ELR (cell line): ENCODE measurements at places on chromosomes 3 and 15.
A peak's percentile ranks its signal among the peaks of the same experiment; 100 is the strongest.

GRCh38 chr3:17013571-17013970, 128.8 kb downstream of the PLCL2 start:
- DNase-seq: no peak

DNA sequence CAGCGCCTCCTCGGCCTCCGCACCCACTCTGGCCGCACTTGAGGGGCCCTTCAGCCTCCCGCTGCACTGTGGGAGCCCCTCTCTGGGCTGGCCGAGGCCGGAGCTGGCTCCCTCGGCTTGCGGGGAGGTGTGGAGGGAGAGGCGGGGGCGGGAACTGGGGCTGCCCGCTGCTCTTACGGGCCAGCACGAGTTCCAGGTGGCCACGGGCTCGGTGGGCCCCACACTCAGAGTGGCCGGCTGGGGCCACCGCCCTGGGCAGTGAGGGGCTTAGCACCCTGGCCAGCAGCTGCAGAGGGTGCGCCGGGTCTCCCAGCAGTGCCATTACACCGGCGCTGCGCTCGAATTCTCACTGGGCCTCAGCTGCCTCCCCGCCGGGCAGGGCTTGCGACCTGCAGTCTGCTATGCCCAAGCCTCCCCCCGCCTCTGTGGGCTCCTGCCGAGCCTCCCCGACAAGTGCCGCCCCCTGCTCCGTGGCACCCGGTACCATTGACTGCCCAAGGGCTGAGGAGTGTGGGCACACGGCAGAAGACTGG, 167.1 kb upstream of the PLSCR5 start:
- no peak for DNase-seq

GRCh38 chr3:58210761-58211460, at the start of gene DNASE1L3:
Gene DNASE1L3 (minus strand): TSS chr3:58210972. CDS start chr3:58210906, 66 bp downstream.
- no peak for DNase-seq

- peak; percentile 36 for DNase-seq
Observed at GRCh38 chr3:4979428-4980228, at the start of gene BHLHE40. Gene BHLHE40 (plus strand): TSS chr3:4979437. CDS start chr3:4979719, 282 bp downstream.

DNA sequence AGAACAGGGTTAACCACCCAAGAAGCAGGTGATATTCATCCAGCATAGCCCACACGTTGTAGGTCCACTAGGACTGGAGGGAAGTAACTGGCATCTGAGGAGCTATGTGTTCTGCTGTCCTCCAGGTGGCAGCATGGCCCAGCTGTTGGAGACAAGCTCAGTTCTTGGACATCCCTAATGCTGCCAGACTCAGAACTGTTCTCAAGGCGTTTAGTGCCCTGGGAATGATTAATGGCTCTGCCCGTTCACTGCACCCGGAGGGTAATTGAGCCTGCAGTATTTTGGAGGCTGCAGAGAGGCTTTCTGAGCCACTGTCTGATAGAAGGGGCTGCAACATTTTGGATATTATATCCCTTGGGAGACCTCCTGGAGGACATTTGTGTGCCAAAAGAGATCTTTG, 521.3 kb upstream of the SEMA6D start:
- peak; percentile 75 for DNase-seq

GRCh38 chr3:72818092-72818773, 30.0 kb downstream of the SHQ1 start:
- peak; percentile 32 for DNase-seq

GRCh38 chr15:81347910-81348309, 24.0 kb upstream of the STARD5 start:
- DNase-seq: no peak

DNA sequence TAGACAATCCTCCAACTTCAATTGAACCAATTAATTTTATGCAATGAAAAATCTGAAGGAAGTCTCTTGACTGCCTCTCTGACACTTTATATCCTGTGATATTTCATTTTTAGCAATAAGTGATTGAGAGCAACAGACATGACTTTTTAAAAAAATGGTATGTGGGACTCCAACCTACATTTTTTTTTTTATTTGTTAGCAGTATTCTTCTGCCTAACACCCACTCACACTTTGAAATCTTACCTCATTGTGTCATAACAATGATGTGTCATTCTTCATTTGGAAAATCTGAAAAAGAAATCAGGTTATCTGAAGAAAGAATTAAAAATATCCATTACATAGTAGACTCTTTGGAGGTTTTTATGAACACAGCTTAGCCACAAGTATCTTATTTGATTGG, 541.3 kb upstream of the KCNMB2 start:
- no peak for DNase-seq

DNA sequence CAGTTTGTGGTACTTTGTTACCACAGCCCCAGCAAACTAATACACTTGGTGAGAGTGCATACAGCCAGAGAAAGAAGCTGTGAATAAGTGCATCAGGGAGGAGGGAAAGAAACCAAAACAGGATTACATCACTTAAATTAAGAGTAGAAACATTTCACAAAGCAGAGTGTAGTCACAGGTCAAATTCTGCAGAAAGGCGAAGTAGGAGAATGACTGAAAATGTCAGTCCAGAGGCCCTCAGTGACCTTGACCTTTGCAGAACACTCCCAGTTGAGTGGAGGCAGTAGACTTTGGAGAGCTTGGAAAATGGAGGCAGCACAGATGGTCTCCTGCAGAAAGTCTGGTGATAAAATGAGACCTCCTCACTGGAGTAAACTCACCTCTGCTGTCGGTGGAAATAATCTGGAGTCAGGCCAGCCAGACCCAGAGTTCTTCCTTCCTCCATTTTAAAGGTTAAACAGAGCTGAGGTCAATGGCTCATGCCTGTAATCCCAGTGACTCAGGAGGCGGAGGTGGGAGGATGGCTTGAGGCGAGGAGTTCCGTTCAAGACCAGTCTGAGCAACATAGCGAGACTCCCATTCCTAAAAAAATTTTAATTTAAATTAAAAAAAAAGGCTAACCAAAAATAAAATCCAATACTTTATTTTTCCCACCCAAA, 5.0 kb downstream of the CD86 start:
- no peak for DNase-seq

DNA sequence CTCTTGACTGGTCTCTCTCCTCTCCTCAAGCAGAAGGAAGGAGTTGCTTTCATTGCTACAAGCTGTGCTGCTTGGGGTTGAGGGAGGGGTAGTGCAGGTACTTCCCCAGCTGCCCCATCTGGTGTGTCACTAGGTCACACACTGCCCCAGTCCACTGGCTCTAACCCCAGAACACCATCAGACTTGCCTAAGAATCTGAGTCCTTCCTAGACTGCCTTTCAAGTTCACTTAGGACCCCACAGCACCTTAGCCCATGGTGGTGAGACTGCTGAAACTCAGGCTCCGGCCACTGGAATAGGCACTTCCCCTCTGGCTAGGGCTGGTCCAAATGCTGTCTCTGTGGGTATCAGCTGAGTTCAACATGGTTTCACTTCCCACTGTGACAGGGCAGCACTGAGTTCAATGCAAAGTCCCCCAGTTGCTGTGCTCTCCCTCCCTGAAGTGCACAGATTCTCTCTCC, 279.7 kb upstream of the GOLGA6L4 start:
- no peak for DNase-seq

GRCh38 chr15:85504749-85505676, 124.6 kb downstream of the AKAP13 start:
- DNase-seq: peak; percentile 75

- no peak for DNase-seq
Observed at GRCh38 chr3:135056084-135056730, 261.1 kb downstream of the EPHB1 start.

- DNase-seq: no peak
Observed at GRCh38 chr3:14231998-14232501, 53.4 kb downstream of the LSM3 start.

GRCh38 chr3:122825460-122825859, 30.6 kb downstream of the SLC49A4 start:
- DNase-seq: no peak

DNA sequence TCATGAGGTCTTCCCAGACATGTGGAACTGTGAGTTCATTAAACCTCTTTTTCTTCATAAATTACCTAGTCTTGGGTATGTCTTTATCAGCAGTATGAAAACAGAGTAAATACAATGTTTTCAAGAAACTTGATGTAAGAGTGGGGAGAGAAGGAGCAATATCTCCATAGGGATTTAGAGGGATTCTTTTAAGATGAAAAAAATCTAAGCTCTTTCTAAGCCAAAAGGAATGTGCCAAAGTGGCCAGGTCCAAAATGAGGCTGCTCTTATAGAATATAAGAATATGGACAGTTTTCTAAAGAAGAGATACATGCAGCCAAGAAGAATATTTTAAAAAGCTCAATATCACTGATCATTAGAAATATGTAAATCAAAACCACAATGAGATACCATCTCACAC, 23.9 kb upstream of the RYK start:
- no peak for DNase-seq

GRCh38 chr3:136022529-136023263, 57.2 kb downstream of the PPP2R3A start:
- DNase-seq: no peak

DNA sequence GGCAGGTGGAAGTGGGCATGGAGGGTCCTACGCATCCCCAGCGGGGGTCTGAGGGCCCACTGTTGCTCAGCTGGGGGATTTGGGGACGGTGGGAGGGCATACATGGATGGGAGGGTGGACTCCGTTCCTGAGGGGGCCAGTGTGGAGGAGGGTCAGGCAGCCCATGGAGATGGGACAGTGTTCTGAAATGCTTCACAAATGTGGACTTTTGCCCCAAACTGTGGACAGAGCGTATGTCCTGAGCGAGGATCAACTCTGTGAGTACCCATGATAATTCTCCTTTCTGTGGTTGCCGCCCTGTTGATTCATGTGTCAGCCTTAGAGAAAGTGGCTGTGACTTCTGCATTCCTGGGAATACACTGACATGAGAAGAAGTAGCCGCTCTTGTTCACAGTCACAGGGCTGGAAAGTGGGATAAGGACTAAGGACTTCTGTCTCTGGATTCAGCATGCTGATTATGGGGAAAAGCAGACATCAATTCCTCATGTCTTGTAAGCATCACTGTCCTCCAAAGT, 33.4 kb downstream of the SMAD3 start:
- no peak for DNase-seq

GRCh38 chr3:115691964-115692363, 68.7 kb downstream of the GAP43 start:
- no peak for DNase-seq

DNA sequence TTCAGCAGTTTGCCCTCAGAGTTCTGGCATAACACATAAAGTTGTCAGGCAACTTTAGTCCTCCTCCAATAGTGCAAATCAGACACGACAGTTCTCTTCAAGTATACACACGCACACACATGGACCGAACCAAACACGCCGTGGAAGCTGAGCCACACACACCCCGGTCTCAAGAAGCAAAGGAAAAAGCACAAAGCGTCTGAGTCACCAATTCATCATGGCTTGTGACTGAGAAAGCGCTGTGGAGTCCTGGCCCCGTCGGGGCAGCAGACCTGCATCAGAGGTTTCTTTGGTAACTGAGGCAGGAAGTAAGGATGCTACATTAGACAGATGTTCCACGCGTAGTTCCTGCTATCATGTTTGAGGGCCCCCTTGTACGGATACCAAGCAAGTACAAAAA, 85.7 kb downstream of the VGLL4 start:
- peak; percentile 92 for DNase-seq

DNA sequence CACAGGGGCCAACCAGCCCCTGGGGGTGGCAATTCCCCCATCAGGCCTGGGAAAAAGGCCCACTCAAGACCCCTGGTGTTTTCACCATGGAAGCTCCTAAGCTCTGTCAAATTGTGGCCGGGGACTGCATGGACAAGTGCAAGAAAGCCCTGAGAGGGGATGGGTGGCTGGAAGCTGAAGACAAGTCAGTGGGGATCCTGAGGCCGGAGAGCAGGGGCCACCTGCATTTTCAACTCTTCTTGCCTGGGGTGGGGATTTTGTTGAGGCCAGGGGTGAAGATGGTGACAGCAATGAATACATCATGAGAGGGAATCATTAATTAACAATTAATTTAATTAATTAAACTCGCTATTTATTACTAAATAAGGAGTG, 33.9 kb downstream of the FEM1B start:
- DNase-seq: no peak

DNA sequence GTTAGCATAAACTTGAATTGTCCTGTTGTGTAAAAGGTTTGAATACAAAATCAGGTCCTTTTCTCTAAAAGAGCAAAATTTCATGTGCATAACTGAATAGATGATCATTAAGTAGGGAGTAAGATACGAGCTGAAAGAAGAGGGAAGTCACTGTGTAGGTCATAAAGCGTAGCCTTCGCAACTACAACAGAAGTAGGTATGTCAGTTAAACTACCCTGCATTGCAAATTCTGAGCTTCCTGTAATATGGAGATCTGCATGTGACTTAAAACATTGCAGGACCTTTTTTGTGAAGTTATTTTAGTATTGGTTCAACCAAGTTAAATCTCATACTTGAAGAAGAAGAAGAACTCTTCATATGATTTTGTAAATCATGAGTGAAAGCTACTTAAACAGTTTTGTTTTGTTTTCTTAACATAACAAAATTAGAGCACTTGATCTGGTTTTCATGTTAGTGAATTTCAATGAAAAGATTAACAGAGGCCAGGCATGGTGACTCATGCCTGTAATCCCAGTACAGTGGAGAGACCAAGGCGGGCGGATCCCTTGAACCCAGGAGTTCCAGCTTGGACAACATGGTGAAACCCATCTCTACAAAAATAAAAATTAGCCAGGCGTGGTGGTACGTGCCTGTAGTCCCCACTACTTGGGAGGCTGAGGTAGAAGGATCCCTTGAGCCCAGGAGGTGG, 26.4 kb downstream of the ARMC8 start:
- no peak for DNase-seq

- peak; percentile 33 for DNase-seq
Observed at GRCh38 chr3:184807549-184807948, 4.4 kb upstream of the VPS8 start.

DNA sequence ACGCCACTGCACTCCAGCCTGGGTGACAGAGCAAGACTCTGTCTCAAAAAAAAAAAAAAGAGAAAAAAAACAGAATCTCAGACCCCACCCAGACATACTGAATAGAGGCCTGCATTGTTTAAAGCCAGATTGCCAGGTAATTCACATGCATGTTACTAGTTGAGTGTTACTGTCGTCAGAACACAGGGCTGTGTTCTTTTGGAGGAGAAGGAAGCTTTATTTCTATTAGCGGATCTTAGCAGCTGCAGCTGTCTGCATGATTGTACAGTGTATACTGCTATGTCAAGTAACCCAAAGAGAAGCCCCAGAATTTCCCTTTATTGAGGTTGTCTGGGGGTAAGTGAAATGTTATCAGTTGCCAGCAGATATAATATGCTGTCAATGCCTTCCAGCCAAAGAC, 496.6 kb upstream of the NAALADL2 start:
- no peak for DNase-seq

GRCh38 chr3:5563537-5564277, 376.2 kb downstream of the EDEM1 start:
- no peak for DNase-seq

- peak; percentile 77 for DNase-seq
Observed at GRCh38 chr3:136818769-136819391, at the start of gene SLC35G2. Gene SLC35G2 (plus strand): TSS chr3:136819126. CDS start chr3:136854461, 35,335 bp downstream.

DNA sequence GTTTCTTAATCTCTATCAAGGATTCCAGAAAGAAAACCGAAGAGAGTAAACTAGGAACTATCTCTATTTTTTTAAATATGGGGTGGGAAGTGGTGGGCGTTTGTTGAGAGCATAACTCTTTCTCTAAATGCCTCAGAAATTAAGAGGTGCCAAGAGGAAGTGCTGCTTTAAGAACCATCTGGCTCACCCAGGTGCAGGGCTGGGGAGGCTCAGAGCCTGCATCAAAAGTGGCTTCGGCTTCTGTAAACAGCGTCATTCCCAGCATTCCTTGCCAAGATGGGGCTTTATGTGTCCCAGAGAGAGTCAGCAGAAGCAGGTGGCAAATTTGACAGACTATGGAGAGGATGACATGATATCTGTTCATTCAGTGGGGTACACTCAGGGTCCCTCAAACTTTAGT, 123.3 kb upstream of the BFSP2 start:
- no peak for DNase-seq
